Glutamatergic neuron (in vitro differentiated cells): ENCODE measurements at places on chromosomes 16 and 17. TPM values are rescaled to one million over a fixed set of nuclear protein-coding genes. Genes with fewer than 3 reads are reported as not detected.

Gene COQ9
- 45.1 TPM for total RNA-seq

Gene MYOCD
- total RNA-seq: not detected

GRCh38 chr16:48201515-48202201 is 42.4 kb upstream of the LONP2 start:
- no peak overlapping the region for H3K4me3 ChIP-seq
- no peak overlapping the region for H3K27ac ChIP-seq
- H3K36me3 ChIP-seq: peaks cover 4% of the 10 kb centered on the region
- no peak for DNase-seq
- no peaks in the 10 kb centered on the region for H3K4me1 ChIP-seq

GRCh38 chr17:53655591-53655990 is 167.1 kb upstream of the KIF2B start:
- H3K36me3 ChIP-seq: no peaks in the 10 kb centered on the region
- no peak for DNase-seq
- H3K4me1 ChIP-seq: no peaks in the 10 kb centered on the region
- no peak overlapping the region for H3K27ac ChIP-seq

DNA sequence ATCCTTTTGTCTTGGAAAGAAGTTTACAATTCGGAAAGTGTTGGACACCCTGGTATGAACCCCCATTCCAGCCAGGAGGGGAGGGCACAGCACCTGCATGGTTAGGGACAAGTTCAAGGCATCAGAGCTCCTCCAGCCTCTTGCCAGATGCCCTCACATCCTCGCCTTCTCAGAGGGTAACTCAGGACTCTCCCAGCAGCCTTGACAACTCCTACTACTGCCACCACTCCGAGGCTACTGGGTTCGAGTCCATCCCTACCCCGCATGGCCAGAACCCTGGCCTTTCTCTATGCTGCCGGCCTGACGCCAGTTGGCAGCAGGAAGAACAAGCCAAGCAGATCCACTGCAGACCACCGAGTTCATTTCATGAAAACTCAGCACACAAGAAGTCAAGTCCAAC is 34.1 kb downstream of the AXIN2 start:
- H3K27ac ChIP-seq: no peak overlapping the region
- H3K27me3 ChIP-seq: peaks cover 9% of the 10 kb centered on the region
- no peak for DNase-seq
- H3K36me3 ChIP-seq: no peaks in the 10 kb centered on the region

- H3K36me3 ChIP-seq: peaks cover 12% of the 10 kb centered on the region
- H3K4me1 ChIP-seq: peaks cover 8% of the 10 kb centered on the region
- peak overlapping the region; percentile 78 for H3K4me3 ChIP-seq
These were observed 839 bp downstream of the NKD1 start for GRCh38 chr16:50548909-50549560.

GRCh38 chr17:59165933-59166342 is 10.4 kb downstream of the PRR11 start:
- H3K27me3 ChIP-seq: no peaks in the 10 kb centered on the region
- H3K27ac ChIP-seq: no peak overlapping the region
- no peaks in the 10 kb centered on the region for H3K36me3 ChIP-seq
- peaks cover 3% of the 10 kb centered on the region for H3K4me1 ChIP-seq
- peak; percentile 50 for DNase-seq

DNA sequence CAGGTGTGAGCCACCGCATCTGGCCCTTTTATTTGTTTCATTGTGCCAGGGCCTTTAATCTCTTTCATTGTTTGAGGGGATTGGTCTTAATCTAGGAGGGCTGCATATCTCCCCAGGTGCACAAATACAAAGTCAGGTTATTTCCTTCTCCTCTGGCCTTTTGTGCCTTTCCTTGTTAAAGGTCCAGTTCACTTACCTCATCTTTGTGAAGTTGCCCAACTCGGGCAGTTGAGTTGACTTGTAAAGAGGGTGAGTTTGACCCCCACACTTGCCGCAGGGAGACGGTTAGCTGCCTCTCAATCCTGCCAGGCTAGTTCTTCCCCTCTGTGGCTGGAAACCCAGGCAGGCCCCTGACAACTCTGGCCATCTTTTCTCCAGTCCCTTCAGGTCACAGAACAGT is 33.4 kb downstream of the TMEM92 start:
- peaks cover 7% of the 10 kb centered on the region for H3K27me3 ChIP-seq
- no peaks in the 10 kb centered on the region for H3K36me3 ChIP-seq
- no peak overlapping the region for H3K27ac ChIP-seq
- H3K4me1 ChIP-seq: peaks cover 7% of the 10 kb centered on the region
- H3K4me3 ChIP-seq: no peak overlapping the region

DNA sequence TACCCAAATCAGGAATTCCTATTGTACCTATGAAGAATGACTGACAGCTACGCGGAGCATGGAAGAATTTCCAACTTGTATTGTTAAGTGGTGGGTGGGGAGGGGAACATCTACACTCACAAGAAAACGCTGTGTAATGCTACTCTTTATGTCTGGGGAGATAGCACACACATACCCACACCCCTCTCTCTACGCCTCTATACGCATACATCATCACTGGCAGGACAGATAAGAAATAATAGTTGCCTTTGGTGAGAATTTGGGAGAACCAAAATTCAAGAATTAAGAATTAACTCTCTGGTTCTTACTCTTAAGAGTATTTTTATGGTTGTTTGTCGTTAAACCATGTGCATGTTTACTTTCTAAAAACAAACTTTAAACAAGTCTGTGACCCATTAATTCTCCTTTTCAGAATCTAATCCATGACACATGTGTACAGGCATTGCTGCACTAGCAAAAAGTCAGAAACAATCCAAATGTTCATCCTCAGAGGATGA is 33.9 kb downstream of the CREBBP start:
- no peaks in the 10 kb centered on the region for H3K27me3 ChIP-seq
- H3K36me3 ChIP-seq: no peaks in the 10 kb centered on the region
- no peak for DNase-seq
- H3K27ac ChIP-seq: no peak overlapping the region
- no peak overlapping the region for H3K4me3 ChIP-seq
